ENCODE measurements at places on chromosomes 11 and 22.

DNA sequence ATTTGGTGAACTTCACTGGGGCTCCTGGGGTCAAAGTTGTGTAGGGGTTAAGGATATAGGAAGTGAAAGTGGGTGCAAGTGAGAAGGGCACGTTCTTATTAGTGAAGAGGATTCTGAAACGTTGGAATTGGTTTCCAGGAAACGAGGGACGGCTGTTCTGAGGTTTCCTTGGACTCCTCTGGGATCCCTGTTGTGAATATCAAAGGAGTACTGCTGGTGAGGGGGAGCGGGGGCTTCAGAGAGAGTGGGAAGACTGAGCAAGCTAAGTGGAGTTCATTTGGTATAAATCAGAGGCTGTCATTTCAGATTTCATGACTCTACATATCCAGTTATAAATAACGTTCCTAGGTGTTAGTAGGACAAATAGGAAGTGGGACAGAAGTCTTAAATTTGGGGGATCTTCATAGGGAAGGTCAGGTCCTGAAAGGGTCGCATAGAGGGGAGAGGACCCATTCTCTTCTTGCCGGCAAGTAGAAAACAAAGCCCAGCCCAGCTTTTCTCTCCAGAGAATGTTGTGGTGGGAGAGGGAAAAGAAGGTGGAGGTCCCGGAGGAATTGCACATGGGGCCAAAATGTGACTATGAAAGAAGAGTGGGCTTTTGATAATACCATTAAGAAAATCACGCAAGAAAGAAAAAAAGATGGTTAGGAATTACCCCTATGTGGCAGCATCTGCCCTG lies 1.1 kb upstream of the NELL1 start:
- no peak for DNase-seq

DNA sequence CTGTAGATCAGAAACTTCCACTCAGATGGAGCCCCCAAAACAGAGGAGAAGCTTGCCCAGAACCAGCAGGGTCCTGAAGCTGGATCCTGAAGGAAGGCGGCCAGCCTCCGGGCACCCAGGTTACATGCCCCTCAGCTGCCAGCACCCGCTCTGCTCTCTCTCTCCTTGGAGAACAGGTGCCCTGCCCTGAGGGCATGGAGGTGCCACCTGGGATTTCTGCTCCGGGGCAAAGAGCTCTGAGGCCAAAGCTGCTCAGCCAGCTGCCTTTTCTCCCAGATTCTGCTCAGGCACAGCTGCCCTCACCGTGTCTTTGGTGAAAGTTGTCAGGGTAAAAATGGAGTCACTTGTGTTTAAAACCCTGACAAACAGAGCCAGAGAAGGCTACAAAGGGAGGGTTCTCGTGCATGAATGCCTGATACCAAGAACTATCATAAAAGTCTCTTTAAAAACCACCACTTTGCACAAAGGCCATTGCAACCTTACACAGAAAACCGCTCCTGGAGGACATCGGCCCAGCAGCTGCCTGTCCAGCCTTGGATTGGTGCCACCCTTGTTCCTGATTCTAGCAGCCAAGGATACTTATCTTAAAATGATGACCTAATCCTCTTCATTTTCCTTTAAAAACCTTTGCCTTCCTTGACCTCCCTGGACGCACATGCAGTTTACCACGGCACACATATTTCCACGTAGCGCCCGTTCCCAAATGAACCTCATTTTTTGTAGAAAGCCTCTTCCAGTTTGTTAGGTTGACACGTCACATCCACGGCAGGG lies 140.0 kb downstream of the CACNA1I start:
- no peak for DNase-seq

DNA sequence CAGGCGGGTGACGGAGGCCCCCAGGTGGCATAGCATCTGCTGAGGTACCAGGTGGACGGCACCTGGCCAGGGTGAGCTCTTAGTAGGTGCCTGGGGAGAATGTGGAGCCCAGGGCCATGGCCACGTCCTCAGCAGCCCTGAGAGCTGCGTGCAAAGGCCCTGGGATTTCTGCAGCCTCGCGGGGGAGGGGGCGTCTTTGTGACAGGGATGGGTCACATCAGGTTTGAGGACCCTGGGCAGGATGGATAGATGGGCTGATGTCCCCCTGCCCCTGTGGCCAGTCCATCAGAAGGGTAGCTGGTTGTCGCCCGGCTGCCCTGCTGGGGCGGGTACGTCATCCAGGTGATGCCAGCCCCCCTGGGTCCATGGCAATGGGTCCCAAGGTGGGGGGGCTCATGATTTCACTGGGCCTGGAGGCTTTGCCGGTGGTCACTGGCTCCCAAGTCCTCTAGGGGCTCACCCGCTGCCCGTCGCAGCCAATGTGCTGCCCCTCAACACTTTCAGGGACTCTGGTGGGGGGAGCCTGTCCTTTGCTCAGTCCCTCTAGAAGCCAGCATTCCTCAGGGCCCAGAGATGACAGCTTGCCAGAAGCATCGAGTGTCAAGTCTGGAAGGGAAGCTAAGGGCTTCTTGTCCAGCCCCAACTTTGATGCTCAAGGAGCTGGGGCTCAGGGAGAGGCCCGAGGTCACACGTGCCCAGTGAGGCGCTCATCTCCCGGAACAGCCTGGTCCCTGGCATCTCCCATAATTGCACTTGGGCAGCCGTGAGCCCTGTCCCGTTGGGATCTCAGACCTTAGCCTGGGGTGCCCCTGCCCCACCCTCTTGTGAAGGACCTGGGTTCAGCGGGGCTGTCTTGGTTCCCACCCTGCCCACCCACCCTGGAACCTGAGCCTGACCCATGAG lies 777 bp downstream of the TBX10 start:
- DNase-seq = no peak

GRCh38 chr11:125948278-125949051 lies 2.6 kb downstream of the VSIG10L2 start:
- no peak for DNase-seq

- peak; percentile 0 for DNase-seq
Measured at GRCh38 chr22:17369439-17370025, at the start of gene CECR2. CECR2 (plus strand) TSS chr22:17369460; CDS start chr22:17369784, 324 bp downstream.

DNA sequence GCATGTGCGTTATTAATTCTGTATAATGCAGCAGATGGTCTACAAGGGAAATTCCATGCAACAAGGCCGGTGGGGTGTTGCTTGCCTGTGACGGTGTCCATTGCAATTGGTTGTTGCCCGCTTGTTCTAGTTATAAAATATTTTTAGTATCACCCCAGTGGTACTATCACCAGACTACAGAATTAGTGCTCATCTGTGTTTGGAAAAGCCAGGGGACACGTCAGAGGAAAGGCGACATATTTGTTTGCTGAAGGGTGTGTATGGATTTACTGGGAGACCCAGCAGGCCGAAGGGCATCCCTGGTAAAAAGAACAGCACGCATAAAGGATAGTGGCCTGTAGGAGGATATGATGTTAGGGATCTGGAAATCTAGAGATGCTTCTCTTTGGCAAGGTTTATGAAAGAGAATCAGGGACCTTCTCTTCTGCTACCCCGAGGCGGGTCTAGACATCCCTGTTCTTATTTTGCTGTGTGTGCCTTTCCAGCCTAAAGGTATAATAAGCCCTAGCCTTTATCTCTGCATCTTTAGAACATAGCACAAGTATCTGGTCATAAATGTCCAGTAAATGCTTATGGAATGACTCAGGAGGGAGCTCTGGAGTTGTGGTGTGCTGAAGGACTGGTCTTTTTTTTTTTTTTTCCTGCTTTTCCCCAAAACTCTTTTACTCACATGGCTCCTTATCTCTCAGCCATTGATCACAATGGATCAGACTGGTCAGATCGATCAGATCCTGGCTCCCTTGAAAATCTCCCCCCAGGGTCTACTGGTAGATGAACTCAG lies 90.9 kb downstream of the LDLRAD3 start:
- no peak for DNase-seq

GRCh38 chr11:127492029-127492428 lies 491.5 kb upstream of the KIRREL3 start:
- no peak for DNase-seq

DNA sequence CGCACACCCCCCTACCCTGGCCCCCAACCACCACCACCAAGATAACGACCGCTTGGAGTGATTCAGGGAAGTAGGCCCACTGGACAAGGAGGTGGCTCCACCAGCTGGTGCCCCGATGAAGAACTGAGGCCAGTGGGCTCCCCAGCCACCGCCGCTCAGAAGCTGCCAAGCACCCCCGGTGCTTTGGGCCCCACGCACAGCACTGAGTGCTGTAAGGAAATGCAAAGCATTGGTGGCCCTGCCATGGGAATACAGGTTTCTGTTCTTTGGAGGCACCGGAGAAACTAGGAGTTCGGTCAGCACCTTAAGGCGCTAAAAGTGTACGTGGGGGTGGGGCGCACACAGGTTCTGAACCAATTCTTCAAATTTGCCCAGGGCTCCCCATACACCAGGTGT lies 664 bp upstream of the PRSS23 start:
- DNase-seq = no peak

GRCh38 chr22:22058633-22059290 lies 76.2 kb upstream of the TOP3B start:
- DNase-seq = no peak

- no peak for DNase-seq
Measured at GRCh38 chr11:35949242-35949641, 5.4 kb downstream of the LDLRAD3 start.

DNA sequence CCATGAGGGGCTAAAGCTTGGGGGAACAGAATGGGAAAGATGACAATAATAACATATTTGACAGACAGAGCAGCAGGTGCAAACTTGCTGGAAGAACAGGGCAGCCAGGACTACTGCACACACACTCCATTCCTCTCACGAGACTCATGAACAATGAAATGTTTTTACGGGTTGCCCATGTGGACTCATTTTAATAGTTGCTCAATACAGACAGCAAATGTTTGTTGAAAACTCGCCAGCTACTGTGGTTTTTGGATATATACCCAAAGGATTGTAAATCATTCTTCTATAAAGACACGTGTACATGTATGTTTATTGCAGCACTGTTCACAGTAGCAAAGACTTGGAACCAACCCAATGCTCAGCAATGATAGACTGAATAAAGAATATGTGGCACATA lies 10.3 kb downstream of the SYT13 start:
- no peak for DNase-seq

GRCh38 chr11:126868741-126869140 lies 131.8 kb downstream of the KIRREL3 start:
- DNase-seq = no peak

GRCh38 chr11:69696749-69697468 lies 6.9 kb downstream of the FGF19 start:
- no peak for DNase-seq

DNA sequence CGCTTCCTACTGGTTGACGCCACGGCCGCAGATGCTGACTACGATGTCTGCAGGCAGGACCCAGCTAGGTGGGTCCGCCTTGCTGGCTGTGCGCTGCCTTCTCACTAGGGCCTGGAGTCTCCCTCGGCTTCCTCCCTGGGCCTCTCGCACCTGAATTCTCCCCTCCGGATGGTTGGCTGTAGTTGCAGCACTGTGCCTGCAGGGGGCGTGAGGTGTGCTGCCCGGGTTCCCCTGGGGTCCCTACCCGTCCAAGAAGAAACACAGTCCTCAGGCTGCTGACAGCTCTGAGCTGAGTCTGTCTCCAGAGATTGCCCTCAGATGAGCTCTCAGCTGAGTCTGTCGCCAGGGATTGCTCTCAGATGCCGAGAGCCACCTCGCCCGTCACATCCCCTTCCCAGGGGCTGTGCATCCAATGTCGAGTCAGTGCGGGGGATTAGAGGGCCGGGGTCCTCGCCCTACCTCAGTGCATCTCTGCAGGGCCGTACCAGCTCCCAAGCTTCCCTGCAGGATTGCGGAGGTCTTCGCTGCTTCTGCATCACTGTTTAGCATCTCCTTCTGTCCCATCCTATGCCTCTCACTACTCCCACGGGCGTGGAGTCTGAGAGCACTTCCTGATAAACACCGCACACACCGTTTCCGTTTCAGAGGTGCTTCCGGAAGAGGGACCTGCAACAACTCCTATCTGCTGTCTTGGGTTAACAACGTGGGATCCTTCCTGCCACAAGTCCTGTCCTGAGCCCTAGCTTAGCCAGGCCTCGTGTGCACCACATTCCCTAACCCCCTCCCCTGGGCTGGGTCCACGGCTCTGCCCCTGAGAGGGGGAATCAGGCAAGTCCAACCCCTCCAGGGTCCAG lies 196.9 kb downstream of the CSNK2A3 start:
- no peak for DNase-seq

All from stimulated activated CD8-positive, alpha-beta memory T cell treated with anti-CD3 and anti-CD28 coated beads, Interleukin-12 subunit alpha, Interleukin-12 subunit beta, amount 100 ng/mL, for 4 hours (primary cell).